ENCODE measurements at places on chromosomes 2 and 18. TPM values are rescaled to one million over a fixed set of nuclear protein-coding genes. Genes with fewer than 3 reads are reported as not detected.

Gene FBLN7
- 40.6 TPM for total RNA-seq

DNA sequence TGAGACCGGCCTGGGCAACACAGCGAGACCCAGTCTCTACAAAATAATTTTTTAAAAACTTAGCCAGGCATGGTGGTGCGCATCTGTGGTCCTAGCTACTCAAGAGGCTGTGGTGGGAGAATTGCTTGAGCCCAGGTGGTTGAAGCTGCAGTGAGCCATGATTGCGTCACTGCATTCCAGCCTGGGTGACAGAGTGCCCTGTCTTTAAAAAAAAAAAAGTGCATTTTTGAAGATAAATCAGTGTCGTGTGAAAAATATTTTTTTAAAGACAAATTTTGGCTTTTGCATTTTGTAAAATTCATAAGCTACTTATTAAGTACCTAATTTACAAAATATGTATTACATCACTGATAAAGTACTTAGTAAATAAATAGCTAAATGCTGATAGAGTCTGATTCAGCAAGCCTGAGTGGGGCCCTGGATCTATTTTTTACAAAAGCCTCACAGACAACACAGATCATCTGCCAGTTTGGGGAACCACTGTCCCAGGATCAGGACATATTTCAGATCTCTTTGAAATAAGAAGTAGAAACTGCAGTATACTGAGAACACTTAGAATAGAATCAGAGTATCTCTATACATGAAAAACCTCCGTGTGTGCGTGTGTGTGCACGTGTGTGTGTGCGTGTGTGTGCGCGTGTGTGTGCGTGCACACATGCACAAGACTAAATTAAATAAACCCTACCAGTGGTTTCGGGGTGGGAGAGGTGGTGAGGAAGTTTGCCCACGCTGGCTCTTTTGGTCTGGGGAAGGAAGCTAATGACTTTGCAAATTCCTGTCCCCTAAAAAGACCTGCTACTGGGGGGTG lies 61.6 kb downstream of the AAK1 start:
- H3K27me3 ChIP-seq = no peaks in the 10 kb centered on the region
- H3K27ac ChIP-seq = peak overlapping the region; percentile 78
- peak; percentile 21 for DNase-seq
- peaks cover 90% of the 10 kb centered on the region for H3K4me1 ChIP-seq

GRCh38 chr18:45802814-45803492 lies 22.5 kb upstream of the SIGLEC15 start:
- H3K4me1 ChIP-seq = peaks cover 6% of the 10 kb centered on the region
- peaks cover 10% of the 10 kb centered on the region for H3K27me3 ChIP-seq
- H3K4me3 ChIP-seq = no peak overlapping the region

- H3K4me3 ChIP-seq = no peak overlapping the region
- H3K4me1 ChIP-seq = no peaks in the 10 kb centered on the region
- H3K27me3 ChIP-seq = peaks cover 2% of the 10 kb centered on the region
- no peak for DNase-seq
- H3K36me3 ChIP-seq = no peaks in the 10 kb centered on the region
- H3K27ac ChIP-seq = no peak overlapping the region
These were observed 117.6 kb downstream of the BCL2L11 start for GRCh38 chr2:111238296-111238695.

DNA sequence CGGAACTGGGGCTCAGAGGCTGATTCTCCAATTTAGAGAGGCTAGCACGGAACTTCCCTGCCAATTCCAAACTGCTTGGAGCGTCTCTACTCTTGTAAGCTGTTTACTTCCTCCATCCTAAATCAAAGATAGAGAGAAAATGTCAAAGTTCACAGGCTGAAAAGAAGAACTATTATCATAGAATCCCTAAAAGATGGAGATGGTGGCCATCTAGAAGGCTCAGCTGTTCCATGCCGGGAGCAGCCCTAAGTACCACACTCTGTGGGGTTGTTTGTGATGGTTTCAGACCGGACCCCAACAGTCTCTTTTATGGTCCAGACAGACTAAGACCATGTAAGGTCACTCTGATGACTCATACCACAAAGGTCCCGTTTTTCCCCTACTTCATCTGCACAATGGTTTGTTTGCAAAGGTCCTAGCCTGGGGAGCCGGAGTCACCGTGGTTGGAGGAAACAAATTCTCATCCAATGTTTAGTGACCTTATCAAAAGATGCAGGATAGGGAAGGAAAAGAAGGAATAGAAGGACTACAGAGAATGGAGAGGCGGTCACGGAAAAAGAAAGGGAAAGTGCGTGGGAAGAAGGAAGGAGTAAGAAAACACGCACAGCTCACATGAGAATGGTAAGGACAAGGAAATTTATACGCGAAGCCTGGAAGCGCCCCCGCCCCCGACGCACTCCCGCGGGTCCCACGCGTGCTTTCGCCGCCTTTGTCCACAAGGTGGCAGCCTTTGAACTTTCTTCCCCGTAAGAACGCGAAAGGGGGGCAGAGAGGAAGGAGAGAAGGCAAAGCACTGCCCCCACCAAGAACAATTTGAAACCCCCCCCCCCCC lies 453 bp upstream of the ANTXR1 start:
- peak overlapping the region; percentile 23 for H3K27ac ChIP-seq
- peak; percentile 59 for DNase-seq
- peaks cover 40% of the 10 kb centered on the region for H3K27me3 ChIP-seq
- peak overlapping the region; percentile 65 for H3K4me3 ChIP-seq
- no peaks in the 10 kb centered on the region for H3K36me3 ChIP-seq

DNA sequence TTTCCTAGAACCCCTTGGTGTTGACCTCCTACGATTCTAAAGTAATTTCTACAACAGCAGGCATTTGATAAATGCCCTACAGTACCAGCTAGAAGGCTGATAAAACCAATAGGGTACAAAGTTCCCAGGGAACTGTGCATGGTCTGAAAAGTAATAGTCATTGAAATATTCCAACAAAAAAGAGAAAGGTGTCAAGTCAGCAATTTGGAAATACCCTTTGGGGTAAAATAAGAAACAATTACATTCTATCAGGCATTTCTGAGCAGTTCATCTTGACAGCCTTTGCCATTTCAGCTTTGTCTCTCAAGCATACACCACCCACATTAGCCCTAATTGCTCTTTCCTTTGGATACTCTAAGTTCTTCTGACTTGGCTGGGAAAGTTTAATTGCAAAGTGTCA lies 542.9 kb upstream of the DDX18 start:
- no peak for DNase-seq
- H3K4me3 ChIP-seq = no peak overlapping the region
- no peaks in the 10 kb centered on the region for H3K27me3 ChIP-seq
- no peaks in the 10 kb centered on the region for H3K36me3 ChIP-seq
- H3K27ac ChIP-seq = no peak overlapping the region

- no peak overlapping the region for H3K4me3 ChIP-seq
- H3K27ac ChIP-seq = no peak overlapping the region
- H3K27me3 ChIP-seq = peaks cover 56% of the 10 kb centered on the region
- H3K4me1 ChIP-seq = peaks cover 13% of the 10 kb centered on the region
- H3K36me3 ChIP-seq = no peaks in the 10 kb centered on the region
These were observed 4.0 kb downstream of the GATA6 start for GRCh38 chr18:22173221-22173927.

- no peaks in the 10 kb centered on the region for H3K4me1 ChIP-seq
- peaks cover 20% of the 10 kb centered on the region for H3K27me3 ChIP-seq
- no peak overlapping the region for H3K4me3 ChIP-seq
- H3K36me3 ChIP-seq = no peaks in the 10 kb centered on the region
- no peak overlapping the region for H3K27ac ChIP-seq
These were observed 61.9 kb downstream of the GREB1L start for GRCh38 chr18:21303895-21304294.

DNA sequence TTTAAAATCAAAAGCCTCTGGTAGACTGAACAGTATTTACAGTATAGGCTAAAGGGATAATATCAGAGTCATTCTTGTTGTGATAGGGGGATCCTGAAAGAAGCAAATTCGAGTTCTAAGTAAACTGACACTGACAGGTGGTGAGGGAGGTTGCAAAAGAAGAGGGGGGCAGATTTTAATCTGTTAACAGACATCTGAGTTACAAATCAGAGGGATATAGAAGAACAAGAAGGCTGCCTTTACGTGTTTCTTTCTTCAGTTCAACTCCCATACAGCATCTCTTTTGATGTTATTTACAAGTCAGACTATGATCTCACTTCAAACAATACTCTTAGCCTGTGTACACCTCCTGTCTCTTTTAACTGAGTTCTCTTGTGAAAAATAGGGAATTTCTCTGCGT lies 16.3 kb upstream of the ITGA4 start:
- H3K4me3 ChIP-seq = no peak overlapping the region
- peaks cover 29% of the 10 kb centered on the region for H3K4me1 ChIP-seq
- no peak overlapping the region for H3K27ac ChIP-seq
- no peaks in the 10 kb centered on the region for H3K27me3 ChIP-seq

- H3K4me3 ChIP-seq = no peak overlapping the region
- H3K4me1 ChIP-seq = no peaks in the 10 kb centered on the region
- no peaks in the 10 kb centered on the region for H3K27me3 ChIP-seq
- no peak for DNase-seq
These were observed 80.0 kb downstream of the GPR39 start for GRCh38 chr2:132496555-132496954.

DNA sequence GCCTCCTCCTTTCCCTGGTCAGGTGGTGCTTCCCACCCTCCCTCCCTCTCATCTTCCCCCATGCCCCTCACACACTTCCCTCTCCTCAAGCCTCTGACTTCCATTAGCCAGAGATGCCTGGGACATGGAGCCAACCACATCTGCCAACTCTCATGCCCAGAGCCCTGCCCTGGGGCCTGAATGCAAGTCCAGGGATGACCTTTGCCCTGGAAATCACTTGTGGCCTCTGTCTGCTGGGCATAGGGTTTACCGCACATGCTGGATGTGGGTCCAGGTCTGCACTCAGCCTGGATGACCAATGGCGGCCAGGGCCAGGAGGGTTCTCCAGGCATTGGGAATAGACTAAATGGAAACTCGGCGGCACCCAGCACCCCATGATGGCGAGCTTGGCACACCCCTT lies 98.9 kb downstream of the SEPTIN10 start:
- no peaks in the 10 kb centered on the region for H3K4me1 ChIP-seq
- H3K27me3 ChIP-seq = no peaks in the 10 kb centered on the region
- DNase-seq = no peak
- H3K27ac ChIP-seq = no peak overlapping the region
- H3K36me3 ChIP-seq = no peaks in the 10 kb centered on the region

Gene SCN2A
- 0.14 TPM for total RNA-seq

DNA sequence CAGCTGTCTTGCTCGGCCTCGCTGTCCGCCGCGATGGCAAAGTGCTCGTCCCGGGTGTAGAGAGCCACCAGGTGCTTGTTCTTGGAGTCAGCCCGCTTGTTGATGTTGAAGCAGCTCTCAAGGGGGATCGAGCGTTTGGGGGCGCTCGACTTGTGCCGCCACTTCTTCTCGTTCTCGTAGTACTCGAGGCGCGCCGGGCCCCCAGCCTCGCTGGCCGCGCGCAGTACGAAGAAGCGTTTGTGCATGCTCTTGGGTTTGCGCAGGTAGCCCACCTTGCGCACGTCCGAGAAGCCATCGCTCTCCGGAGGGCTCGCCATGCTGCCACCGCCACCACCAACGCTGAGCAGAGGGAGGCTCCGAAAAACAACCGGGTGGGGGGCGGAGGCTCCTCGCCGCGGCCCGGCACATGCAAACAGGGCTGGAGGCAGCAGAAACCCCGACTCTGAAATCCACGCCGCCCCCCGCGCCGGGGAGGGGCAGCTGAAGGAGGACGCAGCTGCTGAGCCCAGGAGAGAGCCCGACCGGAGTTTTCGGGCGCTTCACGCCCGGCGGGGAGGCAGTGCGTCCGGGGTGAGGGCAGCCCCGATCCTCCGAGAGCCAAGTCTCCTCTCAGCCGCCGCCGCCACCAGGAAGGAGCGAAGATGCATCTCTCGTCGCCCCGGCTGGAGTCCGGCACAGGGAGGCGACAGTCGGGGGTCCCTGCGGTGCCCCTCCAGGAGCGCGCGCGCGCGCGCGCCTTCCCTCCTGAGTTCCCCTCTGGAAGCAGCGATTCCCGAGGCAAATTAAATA lies 1.0 kb downstream of the IRS1 start:
- peak; percentile 67 for DNase-seq
- peak overlapping the region; percentile 75 for H3K4me3 ChIP-seq

- H3K27me3 ChIP-seq = no peaks in the 10 kb centered on the region
- peaks cover 17% of the 10 kb centered on the region for H3K36me3 ChIP-seq
- H3K27ac ChIP-seq = peak overlapping the region; percentile 40
- H3K4me1 ChIP-seq = peaks cover 72% of the 10 kb centered on the region
These were observed 17.6 kb downstream of the FBXO11 start for GRCh38 chr2:47888581-47889280.

Gene GPR75
- 0.71 TPM for total RNA-seq

Gene RAPH1
- 8.5 TPM for total RNA-seq

DNA sequence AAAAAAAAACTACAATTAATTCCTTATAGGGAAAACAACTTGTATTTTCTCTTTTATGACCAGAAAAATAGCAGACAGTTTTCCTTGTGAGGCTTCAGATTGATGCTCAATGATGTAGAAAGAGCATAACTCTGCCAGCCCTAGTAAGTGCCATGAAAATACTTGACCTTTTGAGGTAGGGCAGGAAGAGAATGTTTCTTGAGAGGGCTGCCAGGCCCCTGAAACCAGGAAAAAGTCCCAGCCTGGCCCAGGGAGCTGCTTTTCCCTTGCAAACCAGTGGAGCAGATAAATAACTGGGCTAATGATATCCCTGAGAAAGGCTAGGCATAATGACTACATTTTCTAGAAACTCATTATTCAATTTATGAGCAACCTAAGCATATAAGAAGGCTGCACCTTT lies 126.8 kb downstream of the SLC8A1 start:
- DNase-seq = no peak
- H3K4me1 ChIP-seq = peaks cover 10% of the 10 kb centered on the region
- H3K4me3 ChIP-seq = no peak overlapping the region

- DNase-seq = no peak
- peaks cover 14% of the 10 kb centered on the region for H3K27me3 ChIP-seq
- no peaks in the 10 kb centered on the region for H3K4me1 ChIP-seq
- no peak overlapping the region for H3K4me3 ChIP-seq
- no peak overlapping the region for H3K27ac ChIP-seq
These were observed 566.2 kb downstream of the GALR1 start for GRCh38 chr18:77815666-77816338.

GRCh38 chr2:234716271-234716670 lies 219.4 kb upstream of the ARL4C start:
- H3K27me3 ChIP-seq = peaks cover 8% of the 10 kb centered on the region
- no peak for DNase-seq
- no peaks in the 10 kb centered on the region for H3K36me3 ChIP-seq
- no peak overlapping the region for H3K4me3 ChIP-seq
- H3K4me1 ChIP-seq = no peaks in the 10 kb centered on the region

Gene CNDP1
- total RNA-seq = not detected
